ENCODE measurements at places on chromosomes 7 and 10.
A peak's percentile ranks its signal among the peaks of the same experiment; 100 is the strongest.

DNA sequence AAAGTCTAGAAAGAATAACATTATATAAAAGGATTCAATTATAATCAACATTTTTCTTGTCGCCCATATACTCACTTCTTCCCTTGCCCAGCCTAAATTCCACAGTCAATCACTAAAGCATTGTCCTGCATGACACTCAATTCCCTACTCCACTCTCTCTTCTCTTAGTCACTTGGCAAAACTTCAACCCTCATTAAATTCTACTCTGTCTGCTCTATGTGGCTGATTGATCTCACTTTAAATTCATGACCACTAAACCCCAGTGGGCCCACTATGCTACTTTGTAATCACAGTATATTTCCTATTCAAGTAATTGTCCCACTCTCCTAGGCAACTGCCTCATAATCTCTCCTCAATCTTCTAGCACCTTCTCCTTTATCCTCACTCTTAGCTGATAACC lies 54.1 kb downstream of the MTERF1 start:
- no peak for DNase-seq

- DNase-seq = peak; percentile 73
Observed at GRCh38 chr7:116929914-116930913, 23.1 kb upstream of the ST7 start.

DNA sequence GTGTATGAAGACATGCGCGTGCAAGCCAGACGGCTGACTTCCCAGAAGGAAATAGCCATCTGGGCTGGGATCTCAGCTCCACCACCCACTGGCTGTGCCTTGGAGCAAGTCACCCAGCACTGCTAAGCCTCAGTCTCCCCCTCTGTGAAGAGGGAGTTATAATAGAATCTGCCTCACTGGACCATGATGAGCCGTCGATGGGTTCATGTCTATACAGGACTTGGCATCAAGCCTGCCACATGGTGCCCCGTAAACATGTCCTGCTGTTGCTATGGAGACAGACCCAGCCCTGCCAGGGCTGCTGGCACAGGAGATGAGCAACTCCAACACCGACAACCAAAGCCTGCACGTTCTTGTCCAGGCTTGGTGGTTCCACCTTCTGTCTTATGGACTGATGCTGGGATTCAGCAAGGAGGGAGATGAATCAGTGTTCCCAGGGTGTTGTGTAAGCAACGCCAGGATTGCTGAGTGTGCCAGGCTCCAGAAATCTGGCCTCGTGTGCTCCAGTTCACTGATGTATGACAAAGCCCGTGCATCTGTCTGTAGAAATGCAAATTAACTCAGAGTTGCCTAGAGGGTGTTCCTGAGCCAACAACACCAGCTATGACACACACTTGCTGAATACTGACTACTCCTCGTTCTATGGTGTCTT lies 5.6 kb downstream of the GPR15LG start:
- DNase-seq = peak; percentile 100

DNA sequence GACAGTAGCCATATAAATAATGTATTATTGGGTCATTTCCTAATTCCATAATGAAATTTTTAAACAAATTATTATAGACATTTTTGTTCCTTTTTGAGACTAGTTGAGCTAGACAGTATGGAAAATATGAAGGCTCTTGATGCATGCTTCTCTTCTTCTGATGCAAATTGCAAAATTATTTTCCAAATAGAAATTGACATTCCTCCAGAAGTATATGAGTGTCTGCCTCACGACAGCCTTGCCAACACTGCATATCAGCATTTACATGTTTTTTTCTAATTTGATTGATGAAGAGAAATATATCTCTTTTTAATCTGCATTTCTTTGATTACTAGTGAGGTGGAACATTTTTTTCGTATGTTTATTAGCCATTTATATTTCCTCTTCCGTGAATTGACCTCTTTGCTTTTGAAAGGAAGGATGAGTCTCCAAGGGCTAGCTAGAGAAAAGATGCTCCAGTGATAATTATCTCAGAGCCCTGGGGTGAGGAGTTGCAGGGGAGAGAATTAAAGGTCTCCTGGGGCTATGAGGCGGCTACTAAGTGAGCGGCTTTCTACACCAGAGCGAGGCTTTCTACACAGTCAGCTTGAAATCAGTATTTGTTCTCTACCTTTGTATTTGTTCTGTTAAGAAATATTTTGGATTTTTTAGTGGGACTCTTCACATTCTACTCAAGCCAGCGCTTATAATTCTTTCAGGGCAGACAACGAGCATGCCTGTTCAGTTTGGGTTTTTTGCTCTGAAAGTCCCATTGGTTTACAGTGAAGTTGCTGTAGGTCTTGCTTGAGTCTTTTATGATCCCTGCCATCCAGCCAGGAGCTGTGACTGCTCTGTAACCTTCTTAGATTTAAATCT lies 712.2 kb upstream of the GALNT17 start:
- no peak for DNase-seq

DNA sequence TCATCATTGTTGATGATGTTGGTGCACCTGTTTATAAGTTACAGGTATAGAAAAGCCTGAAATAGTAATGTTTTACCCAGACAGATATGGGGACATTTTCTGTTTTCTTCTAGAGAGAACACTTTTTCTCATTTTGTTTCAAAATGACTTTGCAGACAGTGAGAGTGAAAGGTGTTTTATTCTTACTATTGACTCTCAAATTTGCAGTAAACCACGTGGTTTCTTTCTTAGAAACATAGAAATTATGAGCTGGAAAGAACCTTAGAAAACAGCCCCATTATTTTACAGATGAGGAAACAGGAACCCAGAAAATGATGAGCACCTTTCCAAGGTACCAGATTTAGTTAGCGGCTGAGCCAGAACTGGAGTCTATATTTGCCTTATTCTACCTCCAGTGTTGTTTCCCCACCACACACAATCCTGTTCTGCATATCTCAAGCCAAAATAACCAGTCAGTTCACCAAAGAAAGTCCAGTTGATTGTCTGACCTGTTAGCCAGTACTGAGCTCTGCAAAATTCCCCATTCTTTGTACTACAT lies 138.9 kb upstream of the AHR start:
- no peak for DNase-seq

DNA sequence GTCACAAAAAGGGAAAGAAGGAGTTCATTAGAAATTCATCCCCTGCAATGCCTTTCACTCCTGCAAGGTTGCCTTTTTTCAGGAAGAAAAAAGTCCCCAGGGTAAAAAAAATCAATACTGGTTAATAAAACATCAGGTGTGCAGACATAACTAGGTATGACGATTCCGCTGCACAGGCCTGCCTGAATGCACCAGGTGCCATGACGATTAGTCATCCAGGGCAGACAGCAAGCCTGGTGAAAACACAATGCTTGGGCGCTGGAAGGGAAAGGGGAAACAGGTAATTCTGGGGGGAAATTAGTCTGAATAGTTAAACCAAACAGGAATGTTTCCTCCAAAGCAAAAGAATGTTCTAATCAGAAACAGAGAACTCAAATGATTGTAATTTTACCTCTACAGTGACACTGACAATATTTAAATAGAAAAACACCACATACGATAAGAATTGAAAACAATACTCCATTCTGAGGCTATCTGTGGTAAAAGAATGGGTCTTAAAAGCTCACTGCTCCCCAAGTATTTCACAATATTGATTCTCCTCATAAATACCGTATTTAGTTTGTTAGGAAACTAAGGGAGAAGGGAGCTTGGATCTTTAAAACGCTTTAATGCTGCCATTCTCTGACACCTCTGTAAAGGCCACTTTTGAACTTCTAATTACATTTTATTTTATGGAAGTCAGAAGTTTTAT lies 45.2 kb downstream of the VPS41 start:
- peak; percentile 84 for DNase-seq

DNA sequence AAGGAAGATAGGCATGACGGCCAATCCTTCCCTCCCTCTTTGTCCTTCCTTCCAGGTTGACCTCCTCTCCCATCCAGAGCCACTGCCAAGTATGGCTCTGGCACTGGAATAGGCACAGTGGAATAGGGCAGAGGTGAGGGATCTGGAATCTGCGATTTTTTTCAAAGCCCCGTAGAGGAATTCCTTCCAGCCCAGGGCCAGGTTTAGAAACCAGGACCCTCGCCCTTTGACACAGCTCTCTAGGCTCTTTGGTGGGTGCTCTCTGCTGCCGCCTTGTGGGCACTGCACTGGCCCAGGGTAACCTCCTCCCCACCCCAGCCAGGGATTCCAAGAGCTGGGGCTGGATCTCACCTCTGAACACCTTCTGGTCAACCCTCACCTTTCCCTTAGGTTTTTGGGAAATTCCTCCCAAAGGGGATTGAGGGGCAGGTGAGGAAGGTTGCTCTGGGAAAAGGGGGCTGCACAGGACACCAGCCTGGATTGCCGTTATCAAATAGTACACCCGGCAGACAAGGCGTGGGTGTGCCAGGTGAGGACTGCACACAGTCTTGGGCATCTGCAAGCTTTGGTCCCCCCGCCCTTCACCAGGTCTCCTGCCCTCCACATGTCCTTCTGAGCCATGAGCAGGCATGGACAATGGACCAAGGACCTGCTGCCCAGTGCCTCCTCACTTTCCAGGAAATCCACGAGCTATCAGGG lies 22.8 kb downstream of the C10orf105 start:
- no peak for DNase-seq

DNA sequence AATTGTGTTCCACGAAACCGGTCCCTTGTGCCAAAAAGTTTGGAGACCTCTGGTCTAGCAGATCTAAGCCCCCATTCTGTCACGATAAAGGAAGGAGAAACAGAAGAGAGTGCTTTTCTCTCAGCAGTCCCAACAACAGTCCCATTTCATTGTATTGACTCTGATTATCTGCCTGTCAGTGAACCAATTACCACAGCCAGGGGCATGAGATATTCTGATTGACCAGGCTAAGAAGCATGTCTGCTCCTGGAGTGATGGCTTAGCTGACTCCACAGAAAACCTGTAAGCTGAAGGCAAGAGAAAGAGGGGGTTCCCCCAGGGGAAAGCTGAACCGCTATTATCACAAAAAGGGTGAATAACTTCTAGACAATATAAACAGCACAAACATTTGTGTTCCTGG lies 765.4 kb downstream of the SORCS1 start:
- DNase-seq = no peak

DNA sequence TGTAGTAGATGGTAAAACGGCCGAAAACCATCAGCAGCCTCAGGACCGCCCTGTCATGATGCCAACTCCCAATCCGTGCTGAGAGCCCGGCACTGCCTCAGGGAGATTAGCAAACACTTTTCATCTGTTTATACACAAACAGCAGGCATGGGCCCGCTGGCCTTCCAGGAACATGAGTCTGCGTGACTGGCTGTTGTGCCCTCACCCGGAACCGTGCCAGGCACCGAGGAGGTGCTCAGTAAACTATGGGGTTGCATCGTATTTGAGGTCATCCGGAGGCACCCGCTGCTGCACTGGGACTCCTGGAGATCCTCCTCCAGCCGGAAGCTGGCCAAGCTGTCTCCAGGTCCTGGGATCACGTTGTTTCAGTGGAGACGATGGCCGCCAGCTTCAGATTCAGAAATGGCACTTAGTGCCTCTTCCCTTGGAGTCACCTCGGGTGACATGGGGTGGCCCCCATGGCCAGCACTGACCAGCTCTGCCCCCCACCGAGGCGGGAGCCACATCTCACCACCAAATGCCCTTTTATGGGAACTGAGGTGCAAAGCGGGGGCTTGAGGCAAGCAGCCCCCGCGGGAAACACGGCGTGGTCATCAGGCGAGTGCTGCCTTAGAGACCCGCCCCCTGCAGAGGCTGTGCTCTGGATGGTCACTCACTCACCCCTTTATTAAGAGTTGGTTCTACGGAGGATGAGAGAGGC lies 585.9 kb downstream of the PTPRN2 start:
- no peak for DNase-seq

DNA sequence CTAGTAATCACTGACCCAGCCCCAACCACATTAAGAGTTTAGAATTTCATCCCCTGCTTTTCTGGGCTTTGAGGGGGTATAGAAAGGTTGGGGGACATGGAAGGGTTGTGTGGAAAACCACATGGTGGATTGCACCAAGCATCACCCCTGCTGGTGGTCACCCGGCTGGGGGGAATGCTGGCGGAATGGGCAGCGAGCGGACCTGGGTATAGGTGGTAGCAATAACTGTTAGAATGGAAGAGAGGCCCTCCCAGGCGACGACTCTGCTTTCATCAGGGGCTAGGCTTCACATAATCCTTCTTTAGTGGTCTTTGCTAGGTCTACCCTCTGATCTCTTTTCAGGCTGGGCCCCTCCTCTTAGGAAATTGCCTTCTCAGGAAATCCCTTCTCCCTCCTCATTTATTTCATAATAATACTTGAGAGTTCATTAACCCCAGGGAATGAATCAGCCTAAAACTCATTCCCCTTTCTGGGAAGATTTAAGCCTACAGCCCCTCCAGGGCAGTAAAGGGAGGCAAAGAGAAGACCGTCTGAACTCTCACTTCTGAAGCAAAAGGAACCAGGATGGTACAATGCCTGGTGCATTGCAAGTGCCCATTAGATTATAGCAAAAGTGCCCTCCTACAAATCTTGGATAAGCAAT lies 90.7 kb upstream of the LEP start:
- DNase-seq = no peak

GRCh38 chr7:35588647-35589046 lies 106.3 kb downstream of the HERPUD2 start:
- DNase-seq = no peak

- DNase-seq = no peak
Observed at GRCh38 chr7:25124465-25125136, 459 bp downstream of the CYCS start.

DNA sequence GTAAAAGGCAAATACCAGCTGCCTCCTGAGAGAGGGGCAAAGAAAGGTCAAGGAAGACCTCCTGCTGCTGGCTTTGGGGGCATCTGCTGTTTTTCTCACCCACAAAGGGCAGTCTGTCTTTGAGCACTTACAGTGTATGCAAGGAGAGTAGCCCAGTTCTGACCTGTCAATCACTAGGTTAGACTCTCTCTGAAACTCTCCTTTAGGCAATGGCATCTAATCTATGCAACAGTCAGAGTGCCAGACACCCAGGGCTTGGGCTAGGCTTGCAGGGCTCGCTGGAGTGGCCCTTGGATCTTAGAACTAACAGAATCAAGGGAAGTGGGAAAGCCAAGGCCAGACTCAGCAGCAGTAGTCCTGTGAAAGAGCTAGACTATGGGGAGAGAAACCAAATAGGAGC lies 522.9 kb downstream of the NRG3 start:
- DNase-seq = no peak

DNA sequence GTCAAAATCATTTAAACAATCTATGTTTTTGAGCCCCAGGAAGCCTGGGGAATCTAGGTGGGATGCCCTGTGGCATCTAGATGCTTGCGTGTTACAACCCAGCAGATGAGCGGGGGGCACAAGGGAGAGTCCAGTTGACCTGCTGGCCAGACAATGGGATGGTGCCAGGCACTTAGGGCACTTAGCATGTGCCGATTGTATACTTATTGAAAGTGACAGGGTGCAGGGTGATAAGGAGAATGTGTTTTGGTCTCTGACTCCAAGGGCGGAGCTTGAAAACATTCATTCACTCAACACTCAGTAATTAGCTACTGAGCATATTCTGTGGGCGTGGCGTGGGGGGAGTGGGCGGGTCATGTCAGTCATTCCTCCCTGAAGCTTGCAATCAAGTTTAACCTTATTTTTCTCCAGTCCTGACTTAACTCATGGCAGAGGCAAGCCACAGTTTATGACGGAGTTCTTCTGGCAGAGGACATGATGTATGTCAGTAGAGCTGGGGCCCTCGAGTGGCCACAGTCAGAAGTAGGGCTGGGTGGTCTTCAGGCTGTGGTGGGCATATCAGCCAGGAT lies 115.1 kb downstream of the PRKCQ start:
- DNase-seq = no peak

Data from foreskin keratinocyte (primary cell).